ENCODE measurements at places on chromosomes 12 and 14.

- DNase-seq: no peak
Observed at GRCh38 chr12:51320695-51321320, 3.2 kb downstream of the BIN2 start.

DNA sequence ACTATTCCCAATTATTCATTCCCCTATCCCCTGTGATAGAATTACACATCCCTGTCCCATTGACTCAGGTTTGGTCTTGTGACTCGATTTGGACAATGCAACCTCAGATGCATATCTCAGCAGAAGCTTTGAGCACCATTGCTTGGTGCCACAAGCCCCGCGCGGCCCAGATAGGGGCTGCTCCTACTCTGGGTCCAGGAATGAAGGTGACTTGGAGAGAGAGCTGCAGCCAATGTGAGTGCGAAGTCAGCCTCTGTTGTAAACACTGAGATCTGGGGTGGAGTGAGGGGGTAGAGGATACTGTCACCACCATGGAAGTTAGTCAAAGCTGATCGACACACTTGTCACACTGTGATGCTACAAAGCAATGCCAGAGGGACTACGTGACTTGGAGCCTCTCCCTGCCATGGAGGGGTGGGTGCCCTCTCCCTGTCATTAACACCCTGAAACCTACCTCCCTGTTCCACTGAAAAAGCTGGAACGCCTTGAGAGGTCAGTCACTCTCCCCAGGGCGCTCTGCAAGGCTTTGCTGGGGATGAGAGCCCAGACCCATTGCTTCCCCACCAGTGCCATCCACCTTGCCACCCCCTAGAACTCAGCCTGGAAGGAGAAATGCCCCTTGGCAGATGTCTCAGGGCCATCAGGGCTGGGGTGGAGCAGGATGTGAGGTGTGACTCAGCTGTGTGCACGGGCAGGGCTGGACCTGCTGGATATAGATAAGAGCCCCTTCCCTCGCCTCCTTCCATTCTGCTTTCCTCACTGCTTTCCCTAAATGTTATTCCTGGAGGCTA is 6.6 kb upstream of the PLEK2 start:
- no peak for DNase-seq

DNA sequence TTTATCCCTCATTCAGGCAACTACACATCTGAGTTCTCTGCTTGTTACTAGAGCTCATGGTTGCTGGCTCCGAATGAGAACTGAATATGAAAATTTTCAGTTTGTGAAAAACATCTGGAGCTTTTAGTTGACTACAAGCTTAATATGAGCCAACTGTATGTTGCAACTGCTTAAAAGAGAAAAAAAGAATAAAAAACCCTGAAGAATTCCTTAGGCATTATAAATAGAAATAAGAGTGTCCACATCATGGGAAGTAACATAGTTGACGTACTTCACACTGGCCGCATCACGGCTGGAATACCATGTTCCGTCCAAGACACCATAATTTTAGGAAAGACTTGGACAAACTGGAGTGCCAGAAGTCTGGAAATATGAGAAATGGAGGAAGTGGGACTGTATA is 57.9 kb downstream of the PDE3A start:
- DNase-seq: no peak

DNA sequence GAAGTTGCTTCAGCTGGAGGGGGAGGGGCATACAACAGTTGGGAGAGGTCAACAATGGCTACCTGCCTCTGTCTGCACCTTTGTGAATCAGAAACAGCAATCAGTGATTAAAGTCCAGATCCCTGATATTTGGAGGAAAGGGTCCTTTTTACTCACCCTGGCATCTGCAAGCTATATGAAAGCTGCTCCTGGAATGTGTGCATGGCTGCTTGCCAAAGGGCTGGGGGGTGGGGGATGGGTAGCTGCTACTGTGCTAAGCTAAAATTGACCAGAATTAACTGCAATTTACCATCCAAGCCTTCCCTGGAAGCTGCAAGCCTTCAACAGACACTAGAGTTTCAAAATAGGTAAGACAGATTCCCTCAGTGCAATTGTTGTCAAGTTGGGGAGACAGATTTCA is 13.5 kb upstream of the GTF2A1 start:
- no peak for DNase-seq

GRCh38 chr14:20469890-20470602 is 840 bp downstream of the PNP start:
- no peak for DNase-seq

- DNase-seq: no peak
Observed at GRCh38 chr14:24673534-24674203, 39.7 kb upstream of the GZMB start.

GRCh38 chr12:106769546-106769945 is 4.9 kb upstream of the RIC8B start:
- DNase-seq: no peak

DNA sequence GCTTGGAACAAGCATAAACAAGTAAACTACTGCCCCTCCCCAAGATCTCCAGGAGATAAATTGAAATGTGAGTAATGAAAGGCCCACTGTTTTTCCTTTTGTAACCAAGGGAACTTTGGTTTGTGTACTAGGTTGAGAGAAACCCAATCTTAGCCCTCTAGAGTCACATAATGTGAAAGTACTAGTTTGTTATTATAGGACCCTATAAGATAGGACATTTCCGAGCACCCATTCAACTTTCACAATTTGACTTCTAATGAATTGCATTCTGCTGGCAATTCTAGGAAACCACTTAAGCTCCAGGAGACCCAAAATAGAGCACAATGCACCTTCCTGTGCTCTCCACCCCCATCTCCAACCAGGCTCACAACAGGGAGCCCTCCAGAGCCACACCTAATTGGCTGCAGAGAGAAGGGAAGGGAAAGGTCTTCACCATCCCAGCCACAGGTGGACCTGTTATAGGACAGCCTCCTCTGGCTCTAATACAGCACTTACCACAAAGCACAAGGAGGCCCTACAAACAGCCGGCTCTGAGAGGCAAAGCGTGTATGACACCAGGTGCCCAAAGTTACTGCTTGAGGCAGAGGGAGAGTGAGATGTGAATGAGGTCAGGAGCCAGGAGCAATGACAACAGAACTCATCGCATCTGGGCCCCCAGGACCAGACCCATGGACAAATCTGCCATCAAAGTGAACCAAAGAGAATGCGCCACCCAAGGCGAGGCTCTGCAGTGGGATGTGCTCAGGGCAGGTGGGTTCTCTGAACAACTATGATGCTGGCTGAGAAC is 163.3 kb upstream of the NTF3 start:
- DNase-seq: no peak

- no peak for DNase-seq
Observed at GRCh38 chr12:23066095-23066494, 441.1 kb downstream of the ETNK1 start.

All from NCI-H1694 (cell line).